ENCODE measurements at places on chromosomes 4 and X.

DNA sequence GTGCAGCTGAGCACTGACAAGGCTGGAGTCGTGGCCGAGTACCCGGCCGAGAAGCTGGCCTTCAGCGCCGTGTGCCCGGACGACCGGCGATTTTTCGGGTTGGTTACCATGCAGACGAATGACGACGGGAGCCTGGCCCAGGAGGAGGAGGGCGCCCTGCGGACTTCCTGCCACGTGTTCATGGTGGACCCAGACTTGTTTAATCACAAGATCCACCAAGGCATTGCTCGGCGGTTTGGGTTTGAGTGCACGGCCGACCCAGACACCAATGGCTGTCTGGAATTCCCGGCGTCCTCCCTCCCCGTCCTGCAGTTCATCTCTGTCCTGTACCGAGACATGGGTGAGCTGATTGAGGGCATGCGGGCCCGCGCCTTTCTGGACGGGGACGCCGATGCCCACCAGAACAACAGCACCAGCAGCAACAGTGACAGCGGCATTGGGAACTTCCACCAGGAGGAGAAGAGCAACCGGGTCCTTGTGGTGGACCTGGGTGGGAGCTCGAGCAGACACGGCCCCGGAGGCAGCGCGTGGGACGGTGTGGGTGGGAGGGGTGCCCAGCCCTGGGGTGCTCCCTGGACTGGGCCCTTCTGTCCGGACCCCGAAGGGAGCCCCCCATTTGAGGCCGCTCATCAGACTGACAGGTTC is 24.3 kb downstream of the RGS12 start:
- no peak for DNase-seq

GRCh38 chr4:57044996-57045395 is 65.2 kb downstream of the IGFBP7 start:
- no peak for DNase-seq

- DNase-seq, result no peak
These were observed 108.9 kb downstream of the NR3C2 start for GRCh38 chr4:148333265-148333664.

- DNase-seq, result no peak
These were observed 17.5 kb downstream of the MAGEA9B start for GRCh38 chrX:149569770-149570169.

- no peak for DNase-seq
These were observed 2.1 kb downstream of the KLHL34 start for GRCh38 chrX:21655901-21656586.

DNA sequence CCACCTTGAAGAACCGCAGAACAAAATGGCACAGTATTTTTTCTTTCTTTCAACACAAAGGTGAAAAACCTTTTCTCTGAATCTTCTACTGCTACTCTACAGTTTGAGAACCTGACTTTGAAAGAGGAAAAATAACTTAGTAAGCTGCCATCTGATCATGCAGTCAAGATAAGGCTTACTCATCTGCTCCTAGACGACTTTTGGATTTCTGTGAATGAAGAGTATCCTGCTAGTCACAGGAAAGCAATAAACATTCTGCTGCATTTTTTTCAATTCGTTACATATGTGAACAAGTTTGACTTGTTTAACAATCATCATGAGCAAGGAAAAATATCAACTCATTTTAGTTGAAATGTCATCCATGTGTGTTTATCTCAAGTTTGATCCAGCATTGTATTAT is 25.2 kb downstream of the TIGD2 start:
- DNase-seq, result no peak

- no peak for DNase-seq
These were observed 126.0 kb downstream of the EMCN start for GRCh38 chr4:100391863-100392262.

DNA sequence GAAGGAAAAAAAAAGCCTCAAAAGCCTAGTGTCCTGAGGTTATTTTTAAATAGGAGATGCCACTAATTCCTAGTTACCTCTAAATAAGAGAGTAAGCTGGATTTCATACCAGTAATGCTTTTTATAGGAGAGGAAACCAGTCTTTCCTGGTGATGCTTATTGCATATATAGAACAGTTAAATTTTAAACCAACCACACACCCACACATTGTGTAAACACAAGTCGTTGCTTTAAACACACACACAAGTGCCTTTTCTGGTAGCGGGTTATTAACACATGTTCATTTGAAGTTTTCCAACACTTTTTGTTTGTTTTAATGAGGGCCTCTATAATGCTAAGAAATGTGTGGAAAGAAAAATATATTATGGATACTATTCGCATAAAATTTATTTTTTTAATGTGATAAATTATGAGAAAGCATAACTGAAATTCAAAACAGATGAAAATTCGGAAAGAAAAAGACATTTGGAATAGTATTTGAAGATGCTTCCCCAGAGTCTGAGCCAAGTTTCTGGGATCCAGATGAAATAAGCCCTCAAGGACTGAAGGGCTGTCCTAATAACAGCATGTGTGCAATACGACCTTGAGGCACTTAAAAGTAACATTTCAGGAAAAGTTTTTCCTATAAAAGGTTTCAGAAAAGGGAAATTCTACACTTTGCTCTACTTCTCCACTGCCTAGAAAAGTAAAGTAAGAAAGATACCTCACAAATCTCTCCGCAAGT is 2.0 kb downstream of the ANTXR2 start:
- DNase-seq, result no peak

- no peak for DNase-seq
These were observed 102.5 kb downstream of the POLA1 start for GRCh38 chrX:24796204-24796603.

DNA sequence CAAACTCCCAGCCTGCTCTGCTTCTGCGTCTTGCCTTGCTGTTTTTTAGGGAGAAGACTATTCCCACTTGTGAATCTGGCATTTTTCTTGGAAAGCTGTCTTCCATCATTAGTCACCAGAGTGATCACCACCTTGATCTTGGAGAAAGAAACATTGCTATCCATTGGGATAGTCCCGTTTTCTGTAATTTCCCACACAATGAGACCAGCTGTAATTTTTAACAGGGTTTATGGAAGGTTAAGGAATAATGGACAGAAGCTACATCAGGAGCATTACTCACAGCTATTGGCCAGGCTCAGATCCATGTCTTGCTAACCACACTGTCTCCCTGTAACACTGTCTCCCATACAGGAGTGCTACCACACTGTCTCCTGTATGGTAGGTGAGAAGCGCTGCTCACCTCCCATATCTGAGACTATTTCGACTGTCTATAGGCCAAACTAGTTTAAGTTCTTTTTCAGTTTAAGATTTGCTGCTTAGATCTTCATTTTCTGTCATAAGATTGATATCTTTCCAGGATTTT is 523.0 kb downstream of the SPRY1 start:
- no peak for DNase-seq

GRCh38 chrX:41180194-41180908 is 95.1 kb downstream of the USP9X start:
- DNase-seq, result peak; percentile 4

- DNase-seq, result no peak
These were observed 250.7 kb downstream of the NAP1L3 start for GRCh38 chrX:93422693-93423092.

DNA sequence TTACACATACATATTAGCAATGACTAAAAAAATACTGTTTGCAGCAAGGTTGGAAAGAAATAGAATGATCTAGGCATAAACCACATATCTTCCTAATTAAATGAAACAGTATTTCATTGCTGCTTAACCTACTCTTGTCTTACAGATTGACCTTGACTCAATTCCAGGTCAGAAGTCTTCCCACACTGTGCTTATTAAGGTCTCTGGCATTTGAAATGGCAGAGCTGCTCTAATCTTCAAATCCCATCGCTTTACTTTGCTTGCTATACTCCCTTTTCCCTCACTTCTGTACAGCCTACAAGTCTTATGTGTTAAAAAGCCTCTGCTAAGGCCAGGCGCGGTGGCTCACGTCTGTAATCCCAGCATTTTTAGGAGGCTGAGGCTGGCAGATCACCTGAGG is 424.5 kb downstream of the RPA4 start:
- DNase-seq, result no peak

DNA sequence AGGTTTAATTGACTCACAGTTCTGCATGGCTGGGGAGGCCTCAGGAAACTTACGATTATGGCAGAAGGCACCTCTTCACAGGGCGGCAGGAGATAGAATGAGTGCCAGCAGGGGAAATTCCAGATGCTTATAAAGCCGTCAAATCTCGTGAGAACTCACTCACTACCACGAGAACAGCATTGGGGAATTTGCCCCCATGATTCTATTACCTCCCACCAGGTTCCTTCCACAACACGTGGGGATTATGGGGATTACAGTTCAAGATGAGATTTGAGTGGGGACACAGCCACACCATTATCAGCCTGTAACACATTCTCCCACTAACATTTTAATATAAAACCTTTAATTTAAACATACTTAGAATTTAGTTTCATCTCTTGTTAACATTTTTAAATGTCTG is 144.7 kb upstream of the SMIM10 start:
- no peak for DNase-seq

DNA sequence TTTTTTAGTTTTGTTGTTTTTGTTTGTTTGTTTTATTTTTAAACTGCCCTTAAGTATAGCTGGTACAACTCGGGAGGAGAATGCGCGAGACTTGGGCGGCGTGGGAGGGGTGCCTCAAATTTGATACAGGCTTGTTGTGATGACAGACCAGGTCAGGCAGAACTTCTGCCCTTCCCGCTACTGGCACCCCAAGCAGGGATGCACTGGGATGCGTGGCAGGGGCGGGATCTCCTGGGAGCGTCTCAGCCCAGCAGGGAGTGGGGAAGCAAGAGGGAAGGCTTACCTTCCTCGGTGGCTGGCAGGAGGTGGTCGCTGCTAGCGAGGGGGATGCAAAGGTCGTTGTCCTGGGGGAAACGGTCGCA is 851 bp downstream of the SFRP2 start:
- DNase-seq, result no peak

- no peak for DNase-seq
These were observed 5.3 kb downstream of the NAT8L start for GRCh38 chr4:2064276-2064991.

DNA sequence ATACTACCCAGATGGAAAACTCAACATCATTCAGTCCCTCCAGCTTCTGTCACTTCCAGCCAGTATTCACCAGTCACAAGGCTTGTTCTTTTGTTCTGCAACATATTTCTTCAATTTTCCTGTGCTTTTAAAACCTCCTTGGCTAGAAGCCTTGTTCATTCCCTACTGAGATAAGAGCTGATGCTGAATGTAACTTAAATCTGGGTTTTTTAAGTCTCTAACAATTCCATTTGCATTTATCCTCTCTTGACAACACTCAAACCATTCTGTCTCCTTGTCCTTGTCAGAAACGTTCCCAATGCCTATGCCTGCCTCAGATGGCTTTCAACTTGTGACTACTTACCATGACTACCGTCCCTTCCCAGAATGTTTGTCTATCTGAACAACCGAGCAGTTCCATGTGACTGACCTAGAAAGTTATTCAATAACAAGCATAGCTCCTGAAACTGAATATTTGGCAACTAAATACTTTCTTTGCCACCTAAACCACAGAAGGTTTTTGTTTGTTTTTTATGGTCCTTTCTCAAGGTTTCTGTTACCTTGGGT is 682.9 kb upstream of the GALNTL6 start:
- DNase-seq, result no peak

DNA sequence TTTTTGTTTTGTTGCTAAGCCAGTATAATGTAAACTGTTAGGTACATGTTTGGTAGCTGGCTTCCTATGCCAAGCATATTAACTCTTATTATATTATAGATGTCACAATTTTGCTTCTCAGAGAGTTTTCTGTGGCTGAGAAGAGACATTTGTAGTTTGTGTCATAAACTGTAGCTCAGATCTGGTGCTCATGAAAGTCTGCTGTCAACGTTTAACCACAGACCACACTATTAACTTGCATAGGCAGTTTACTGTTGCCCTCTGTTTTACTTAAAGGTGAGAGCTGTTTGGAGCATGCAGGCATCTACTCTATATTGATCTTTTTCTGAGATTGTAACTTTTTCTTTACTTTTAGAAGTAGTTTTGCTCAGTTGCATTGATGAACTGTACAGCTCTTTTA is 166.8 kb downstream of the TLL1 start:
- DNase-seq, result no peak

- DNase-seq, result no peak
These were observed 356.7 kb upstream of the DIPK2B start for GRCh38 chrX:45557387-45557786.

DNA sequence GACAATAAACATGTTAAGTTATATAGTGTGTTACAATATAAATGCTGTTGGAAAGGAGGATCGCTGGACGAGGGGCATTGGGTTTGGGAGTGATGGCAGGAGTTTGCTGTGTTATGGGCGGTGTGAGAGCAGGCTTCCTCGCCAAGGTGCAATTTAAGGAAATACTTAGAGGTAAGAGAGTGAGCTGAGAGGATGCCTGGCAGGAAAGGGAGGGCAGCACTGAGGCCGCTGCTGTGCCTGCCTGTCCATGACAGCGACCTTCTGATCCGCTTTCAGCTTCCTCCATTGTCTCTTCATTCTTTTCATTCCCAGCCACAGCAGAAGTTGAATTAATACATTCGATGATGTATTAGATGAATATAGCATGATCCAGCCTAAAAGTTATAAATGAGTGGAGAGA is 41.2 kb upstream of the TBC1D14 start:
- DNase-seq, result no peak

DNA sequence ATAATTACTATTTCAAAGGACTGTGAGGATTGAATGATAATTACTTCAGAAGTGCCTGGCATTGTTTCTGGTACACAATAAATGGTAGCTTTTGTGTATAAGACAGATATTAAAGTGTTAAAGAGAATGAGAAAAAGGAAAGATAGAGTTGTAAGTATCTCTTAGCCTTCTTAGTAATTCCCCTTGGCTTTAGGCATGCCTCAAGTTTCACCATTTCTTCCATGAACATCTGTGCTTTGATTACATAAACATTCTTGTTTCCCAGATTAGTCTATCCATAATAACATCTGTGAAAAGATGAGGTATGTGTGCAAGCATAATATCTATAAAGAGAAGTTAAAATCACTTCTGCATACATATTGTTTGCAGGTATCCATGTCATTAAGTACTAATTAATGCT is 230.9 kb upstream of the TEX13A start:
- DNase-seq, result no peak

GRCh38 chr4:40432504-40432903 is 97.4 kb downstream of the CHRNA9 start:
- no peak for DNase-seq

GRCh38 chr4:169604903-169605331 is 7.5 kb downstream of the NEK1 start:
- DNase-seq, result no peak

GRCh38 chr4:80586716-80587115 is 251.2 kb downstream of the CFAP299 start:
- no peak for DNase-seq

DNA sequence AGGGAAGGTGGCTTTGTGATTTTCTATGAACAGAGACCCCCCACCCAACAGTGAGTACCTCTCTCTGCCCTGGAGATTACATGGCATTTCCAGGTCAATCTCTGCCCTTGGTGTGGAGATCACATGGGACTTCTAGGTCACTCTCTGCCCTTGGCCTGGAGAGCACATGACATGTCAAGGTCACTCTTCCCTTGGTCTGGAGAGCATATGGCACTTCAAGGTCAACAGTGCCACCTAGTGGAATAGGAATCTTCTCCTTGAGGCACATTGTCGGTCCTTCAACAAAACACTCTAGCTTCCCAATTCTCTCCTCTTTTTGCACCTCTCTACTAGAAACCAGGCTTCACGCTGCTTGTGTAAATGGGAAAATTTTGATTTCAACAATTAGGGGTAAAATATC is 66.2 kb upstream of the TACR3 start:
- DNase-seq, result peak; percentile 8

Measured in KG1 (cell line).